ENCODE measurements at places on chromosomes 1 and 21.

DNA sequence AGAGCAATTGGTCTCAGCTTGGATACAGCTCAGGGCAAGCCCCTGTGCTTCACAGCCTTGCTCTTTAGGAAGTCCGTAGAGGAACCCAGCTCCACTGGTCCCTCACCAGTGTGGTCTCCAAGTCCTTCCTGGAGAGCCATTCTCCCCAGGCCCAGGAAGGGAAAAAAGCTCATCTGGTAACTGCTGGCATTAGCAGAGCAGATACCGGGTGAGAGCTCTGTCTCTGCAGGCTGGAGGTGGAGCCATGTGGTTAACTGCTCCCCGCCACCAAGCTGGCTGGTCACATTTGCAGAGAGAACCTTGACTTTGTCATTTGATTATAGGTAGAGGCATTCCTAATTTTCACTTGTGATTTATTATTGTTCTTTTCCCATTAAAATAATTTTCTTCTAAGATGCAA, 169.6 kb downstream of the ROR1 start:
- DNase-seq, result no peak

DNA sequence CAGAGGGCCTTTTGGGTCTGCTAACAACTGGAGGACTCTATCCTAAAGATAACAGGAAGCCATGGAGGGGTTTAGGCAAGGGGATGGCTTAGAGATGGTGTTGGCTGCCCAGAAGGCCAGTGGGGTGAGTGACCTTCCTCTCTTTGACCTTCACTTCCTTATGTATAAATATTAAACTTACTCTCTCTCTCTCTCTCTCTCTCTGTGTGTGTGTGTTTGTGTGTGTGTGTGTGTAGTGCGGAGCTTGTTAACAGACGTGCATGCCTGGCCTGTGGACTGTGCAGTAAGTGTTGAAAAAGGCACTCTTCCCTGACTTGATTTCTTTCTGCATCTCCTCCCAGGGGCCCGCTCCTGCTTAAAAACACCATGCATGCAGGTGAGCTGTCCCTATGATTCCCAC, 10.0 kb downstream of the MROH7 start:
- DNase-seq, result no peak

DNA sequence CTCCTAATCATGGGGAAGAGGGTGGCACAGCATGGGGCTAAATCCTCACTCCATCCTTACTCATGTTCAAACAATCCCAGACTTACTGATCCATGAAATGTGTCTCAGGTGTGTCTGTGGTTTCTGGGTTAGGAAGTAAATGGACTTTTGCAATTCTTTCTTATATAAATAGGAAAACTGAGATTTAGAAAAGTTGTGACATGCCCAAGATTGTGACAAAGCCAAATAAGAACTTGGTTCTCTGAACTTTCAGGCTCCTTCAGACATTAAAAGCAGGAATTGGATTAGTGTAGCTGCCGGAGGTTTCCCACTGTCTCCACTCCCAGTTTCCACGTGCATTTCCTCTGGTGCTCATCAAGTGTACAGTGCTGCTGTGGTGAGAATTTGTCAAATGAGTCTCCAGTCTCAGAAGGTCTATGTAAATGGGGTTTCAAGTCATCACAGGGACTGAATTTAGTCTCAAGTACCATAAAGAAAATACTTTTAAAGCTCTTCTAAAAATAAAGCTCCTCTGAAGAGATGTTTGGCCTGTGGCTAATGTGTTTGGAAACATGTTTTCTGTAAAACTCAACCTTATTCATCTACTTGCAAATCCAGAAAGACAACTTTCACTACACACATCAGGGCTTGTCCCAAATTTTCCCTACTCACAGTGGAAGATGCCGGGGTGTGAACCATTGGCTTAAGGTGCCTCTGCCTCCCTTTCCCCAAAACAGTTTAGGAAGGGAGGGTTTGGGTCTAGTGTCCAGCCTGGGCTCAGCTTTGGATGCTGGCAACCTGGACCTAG, 115.2 kb downstream of the NGF start:
- DNase-seq, result peak; percentile 91

DNA sequence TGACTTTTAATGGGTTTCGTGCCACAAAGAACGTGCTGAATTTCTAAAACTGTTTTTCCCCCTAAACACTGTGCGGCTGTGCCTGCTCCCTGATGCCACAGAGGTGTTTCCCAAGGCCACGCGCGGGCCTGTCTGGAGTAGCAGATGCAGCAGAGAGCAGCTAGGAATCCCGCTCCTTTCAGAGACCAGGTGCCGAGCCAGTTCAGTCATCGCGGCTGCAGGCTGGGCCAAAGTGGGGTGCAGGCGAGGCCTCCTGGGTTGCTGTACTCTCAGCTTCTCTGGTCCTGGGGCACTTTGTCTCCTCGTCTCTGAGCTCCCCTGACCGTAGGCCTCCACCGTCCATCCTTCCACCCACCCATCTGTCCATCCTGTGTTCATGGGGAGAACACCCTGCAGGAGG, 17.4 kb upstream of the DIP2A start:
- no peak for DNase-seq

DNA sequence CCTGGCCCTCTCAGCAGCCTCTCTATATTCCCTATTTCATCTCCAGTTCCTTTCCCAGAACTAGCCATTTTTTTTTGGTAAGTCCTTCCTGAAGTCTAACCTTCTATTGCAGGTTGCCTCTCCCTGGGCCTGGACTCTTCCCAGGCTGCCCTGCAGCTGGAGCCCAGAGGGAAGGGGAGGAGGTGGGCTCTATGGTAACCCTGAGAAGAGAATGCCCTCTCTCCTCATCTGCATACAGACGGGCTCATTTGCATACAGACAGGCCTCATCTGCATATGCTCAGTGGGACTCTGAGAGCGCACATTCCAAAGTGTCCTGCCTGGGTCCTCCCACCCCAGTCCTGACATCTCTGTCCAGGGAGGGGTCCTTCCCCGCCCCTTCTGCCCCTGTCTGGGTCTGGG, 32.7 kb downstream of the RHBG start:
- no peak for DNase-seq

DNA sequence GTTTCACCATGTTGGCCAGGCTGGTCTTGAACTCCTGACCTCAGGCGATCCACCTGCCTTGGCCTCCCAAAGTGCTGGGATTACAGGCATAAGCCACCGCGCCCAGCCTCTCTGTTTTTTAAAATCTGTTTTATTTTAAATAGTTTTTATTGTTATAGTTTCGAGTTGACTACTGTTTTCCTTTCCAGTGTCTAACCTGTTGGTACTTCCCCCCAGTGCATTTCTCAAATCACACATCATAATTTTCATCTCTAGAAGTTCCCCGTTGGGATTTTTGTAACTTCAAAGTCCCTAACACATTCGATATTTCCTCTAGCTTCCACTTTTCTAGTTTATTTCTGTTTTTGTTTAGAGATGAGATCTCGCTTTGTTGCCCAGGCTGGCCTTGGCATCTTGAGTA, 7.5 kb downstream of the HES4 start:
- no peak for DNase-seq

DNA sequence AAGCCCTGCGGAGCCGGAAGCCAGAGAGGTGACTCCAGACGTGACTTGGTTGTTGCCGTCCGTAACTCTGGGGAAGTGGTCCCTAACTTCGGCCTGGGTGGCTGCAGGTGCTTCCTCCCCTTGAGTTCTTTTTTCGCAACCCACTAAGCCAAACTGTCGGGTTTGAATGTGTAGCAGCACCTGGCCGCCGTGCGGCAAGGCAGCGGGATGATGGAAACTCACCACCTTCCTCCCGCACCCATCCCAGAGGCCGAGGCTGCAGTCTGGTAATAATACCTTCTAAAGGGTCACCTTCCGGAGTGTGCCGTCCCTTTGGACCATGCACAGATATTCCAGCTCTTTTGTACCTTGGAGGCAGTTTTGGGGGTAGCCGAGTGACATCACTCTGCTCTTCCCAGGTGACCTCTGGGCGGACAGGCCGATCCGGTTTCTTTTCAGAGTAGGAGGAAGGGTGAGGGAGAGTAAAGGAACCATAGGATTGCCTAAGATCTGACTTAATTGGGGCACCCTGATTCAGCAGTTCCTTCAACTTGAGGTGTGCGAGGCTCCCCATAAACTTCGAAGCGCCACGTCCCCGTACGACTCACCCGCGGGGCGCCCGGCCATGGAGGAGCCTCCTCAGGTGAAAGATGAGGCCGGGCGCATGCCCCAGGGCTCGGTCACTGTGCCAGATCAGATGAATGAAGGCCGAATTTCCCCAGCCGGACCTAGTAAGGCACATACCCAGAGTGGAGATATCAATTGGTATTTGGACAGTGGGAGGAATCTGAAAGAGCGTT, 1.0 kb downstream of the KCNK1 start:
- DNase-seq, result no peak

- DNase-seq, result no peak
Measured at GRCh38 chr1:78603206-78603605, 17.0 kb upstream of the IFI44L start.

Data from RCC 7860 (cell line).